Amygdala (tissue), 56 donors: ENCODE measurements at places on chromosomes 11 and 22.
A peak's percentile ranks its signal among the peaks of the same experiment; 100 is the strongest.

DNA sequence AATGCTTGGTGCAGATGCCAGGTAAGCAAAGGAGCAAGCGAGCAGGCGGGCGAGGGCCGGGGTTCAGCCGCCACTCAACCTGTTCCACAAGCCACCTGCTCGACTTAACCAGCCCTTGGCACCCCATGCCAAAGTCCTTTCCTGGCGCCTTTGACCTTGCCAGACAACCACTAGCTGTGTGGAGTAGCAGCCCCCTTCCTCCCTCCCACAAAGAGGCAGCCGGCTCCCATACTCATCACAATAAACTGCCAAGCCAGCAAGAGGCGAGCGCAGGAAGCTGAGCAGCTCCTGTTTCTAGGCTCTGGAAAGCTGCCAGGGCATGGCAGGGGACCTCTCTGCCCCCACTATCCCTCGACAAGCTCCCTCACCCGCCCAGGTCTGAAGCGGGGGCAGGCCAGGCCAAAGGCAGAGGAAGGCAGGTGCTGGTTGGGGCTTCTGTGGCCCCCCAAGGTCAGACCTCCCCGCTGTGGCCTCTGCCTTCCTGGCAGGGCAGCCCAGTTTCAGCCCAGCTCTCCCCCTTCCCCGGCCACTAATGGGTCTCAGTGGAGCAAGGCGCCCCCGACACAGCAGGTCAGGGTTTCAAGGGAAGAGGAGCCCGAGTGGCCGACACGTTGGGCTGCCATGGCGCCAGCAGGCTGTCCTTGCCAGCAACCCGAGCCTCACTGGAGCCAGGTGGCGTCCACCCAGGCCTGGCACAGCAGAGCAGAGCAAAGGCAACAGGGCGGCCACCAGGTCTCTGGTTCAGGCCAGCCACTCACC lies 15.3 kb downstream of the MACROD1 start:
- no peak for DNase-seq

GRCh38 chr11:10678101-10678500 lies 15.5 kb downstream of the IRAG1 start:
- no peak for DNase-seq

DNA sequence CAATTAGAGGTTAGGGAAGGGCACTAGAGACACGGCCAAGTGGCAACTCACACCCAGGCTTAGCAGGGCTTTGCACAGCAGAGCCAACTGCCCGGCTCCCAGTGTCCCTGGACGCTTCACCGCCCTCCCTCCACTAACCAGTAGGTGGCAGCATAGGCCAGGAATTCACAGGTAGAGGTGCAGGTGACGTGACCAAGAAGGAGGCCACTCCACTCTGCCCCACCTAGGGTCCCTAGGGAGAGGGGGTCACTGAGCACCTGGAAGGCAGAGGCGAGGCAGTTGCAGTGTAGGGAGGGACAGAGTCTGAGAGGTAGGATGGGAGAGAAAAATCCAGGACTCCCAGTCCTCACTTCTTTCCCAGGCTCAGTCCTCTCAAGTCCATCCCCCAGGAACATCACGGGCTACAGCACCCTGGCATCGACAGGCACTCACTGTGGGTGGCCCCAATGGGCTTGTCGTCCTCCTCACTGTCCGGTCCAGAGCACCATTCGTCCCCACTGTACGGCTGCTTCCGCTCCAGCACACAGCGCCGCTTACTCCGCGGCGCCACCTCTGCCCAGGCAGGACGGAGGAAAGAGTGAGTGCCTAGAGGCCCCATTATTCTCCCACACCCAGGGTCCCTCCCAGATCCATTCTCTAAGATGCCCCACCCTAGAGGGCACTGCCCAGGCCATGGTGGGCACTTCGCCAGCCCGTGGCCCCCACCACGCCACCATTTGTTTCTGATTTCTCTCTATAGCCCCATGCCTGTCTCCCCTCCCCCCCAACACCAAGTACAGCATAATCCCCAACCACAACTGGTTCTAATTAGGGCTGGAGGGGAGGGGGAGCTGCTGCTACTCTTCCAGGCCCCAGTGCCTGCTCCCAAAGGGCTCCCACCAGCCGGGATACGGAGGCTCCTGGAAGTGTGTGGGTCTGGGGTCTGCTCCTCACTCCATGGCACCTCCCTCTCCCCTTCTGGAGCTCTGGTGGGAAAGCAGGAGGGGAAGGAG lies 18.4 kb downstream of the BCL9L start:
- DNase-seq, result peak; percentile 53

- no peak for DNase-seq
Observed at GRCh38 chr11:121038648-121039409, 14.9 kb downstream of the TBCEL start.

GRCh38 chr22:40509401-40510134 lies 127.0 kb downstream of the MRTFA start:
- no peak for DNase-seq

GRCh38 chr11:27210531-27210930 lies 152.5 kb downstream of the CCDC34 start:
- DNase-seq, result no peak

- no peak for DNase-seq
Observed at GRCh38 chr22:33756508-33756949, 163.7 kb downstream of the LARGE1 start.

- DNase-seq, result no peak
Observed at GRCh38 chr11:57764566-57764965, 3.0 kb downstream of the CTNND1 start.

GRCh38 chr11:107183953-107184352 lies 165.7 kb upstream of the GUCY1A2 start:
- DNase-seq, result no peak

DNA sequence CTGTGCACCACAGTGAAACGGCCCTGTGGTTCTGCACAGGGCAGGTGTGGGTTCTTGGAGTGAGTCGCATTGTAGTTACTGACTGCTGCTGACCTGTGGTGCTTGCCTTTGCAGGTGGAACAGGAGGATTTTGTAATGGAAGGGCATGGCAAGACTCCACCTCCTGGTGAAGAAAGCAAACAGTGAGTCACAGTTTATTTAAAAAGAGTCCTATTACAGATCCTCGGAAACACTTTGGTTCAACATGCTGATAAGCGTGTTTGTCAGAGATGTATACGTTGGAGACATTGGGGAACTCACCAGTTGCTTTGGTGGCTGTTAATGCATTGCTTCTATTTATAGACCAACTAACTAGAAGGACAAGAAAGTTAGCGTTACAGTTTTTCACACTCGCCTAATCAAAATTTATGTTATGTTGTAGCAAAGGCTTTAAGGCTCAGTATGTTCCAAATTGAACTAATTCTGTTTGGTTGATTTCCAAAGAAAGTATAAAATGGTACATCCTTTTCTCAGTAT lies 21.7 kb upstream of the TNRC6B start:
- no peak for DNase-seq

GRCh38 chr22:50056214-50056972 lies 1.7 kb downstream of the TTLL8 start:
- no peak for DNase-seq

DNA sequence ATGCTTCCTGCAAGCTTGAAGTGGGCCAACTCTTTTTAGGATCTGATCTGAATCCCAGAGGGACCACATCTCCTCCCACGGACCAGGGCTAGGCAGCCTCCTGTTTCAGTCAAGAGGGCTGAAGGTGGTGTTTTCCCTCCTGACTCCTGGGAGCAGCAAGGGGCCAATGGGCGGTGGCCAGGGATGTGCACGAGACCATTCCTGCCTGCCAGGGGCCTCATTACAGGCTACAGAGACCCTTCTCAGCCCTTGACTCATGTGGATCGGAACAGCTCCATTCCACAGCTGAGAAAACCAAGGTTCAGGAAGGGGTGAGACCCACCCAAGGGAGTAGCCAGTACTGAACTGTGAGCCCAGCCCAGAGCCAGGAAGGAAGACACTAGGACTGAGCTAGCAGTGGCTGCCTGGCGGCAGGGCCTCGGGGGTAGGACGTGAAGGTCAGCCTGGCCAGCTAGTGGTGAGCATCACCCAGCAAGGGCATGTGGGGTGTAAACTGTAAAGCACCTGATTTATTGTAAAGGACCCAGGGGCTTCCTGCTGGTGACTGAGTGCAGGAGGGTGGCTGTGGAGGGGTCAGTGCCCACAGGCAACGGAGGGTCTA lies 3.4 kb upstream of the P2RY6 start:
- no peak for DNase-seq

- DNase-seq, result no peak
Observed at GRCh38 chr22:28925916-28926315, 42.5 kb downstream of the ZNRF3 start.

GRCh38 chr11:3225826-3226750 lies 6.1 kb downstream of the MRGPRE start:
- DNase-seq, result no peak

DNA sequence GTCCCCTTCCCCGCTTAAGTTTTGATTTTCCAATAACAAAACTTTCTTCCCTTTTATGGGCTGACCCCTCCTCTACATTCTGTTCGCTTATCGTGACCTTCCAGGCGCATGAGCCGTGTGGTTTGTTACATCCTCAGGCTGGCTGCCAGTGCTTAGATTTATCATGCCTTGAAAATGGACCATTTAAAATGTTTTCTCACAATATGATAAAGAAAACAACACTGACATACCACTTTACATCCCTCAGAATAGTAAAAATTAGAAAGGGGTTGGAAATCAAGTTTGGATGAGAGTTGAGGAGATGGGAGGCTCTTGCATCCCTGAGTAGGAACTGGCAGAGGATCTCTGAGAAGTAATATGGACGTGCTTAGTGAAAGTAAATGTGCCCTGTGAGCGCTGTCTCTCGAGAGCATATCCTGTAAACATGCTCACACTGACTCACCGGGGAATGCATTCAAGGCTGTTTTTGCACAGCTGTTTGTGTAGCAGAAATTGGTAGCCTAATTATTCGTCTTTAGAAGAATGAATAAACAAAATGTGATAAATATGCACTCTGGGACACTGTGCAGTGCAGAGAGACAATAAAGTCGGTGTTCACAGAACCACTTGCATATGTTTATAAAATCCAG lies 17.1 kb upstream of the TOLLIP start:
- DNase-seq, result no peak

- no peak for DNase-seq
Observed at GRCh38 chr11:90594658-90595057, 371.8 kb upstream of the CHORDC1 start.

GRCh38 chr22:30358541-30358940 lies 1.7 kb downstream of the CCDC157 start:
- DNase-seq, result no peak

DNA sequence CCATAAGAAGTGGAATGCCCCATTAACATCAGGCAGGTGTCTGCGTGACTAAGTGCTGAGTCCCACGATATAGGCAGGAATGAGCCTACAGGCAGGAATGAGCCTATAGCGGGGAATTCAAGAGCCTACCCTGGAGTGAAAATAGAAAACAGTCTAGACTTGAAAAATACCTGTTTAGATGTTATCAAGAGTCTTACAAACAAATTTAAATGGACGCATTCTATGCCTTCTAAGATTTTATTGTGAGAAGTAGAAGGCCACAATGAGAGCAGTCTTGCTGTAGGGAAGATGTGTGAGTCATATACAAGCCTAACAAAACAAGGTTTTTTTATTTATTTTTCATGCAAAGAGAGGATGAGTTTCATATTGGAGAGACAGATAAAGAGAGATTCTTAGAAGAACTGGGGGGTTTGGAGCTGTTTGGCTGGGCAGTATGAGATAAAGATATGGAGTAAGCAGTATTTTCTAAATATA lies 200.8 kb upstream of the ZC3H12C start:
- DNase-seq, result no peak

GRCh38 chr11:77993902-77994301 lies 566 bp downstream of the INTS4 start:
- no peak for DNase-seq

GRCh38 chr11:76459299-76459698 lies 14.5 kb downstream of the EMSY start:
- no peak for DNase-seq

DNA sequence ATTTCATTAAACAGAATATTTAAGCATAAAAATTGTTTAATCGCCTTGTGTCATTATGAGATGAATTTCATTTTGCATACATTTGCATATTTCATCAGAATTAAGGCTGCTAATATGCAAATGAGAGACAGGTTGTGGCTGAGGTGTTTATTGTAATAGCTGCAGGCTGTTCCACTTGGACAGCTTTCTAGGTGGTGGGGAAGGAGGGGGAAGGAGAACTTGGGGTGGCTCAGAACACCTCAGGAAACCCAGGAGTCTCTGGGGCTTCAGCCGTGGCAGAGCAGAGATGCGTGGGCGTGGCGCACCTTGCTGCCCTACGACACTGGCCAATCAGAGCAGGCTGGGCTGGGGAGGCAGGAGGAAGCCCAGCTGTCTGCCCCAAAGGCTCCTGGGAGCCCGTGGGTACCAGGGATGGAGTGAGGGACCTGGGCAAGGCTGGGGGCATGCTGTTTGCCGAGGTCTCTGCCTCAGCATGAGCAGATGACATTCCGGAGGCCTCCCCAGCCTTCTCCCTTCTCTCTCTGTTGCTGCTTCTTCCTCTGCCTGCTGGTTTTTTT lies 542.9 kb downstream of the MN1 start:
- no peak for DNase-seq

DNA sequence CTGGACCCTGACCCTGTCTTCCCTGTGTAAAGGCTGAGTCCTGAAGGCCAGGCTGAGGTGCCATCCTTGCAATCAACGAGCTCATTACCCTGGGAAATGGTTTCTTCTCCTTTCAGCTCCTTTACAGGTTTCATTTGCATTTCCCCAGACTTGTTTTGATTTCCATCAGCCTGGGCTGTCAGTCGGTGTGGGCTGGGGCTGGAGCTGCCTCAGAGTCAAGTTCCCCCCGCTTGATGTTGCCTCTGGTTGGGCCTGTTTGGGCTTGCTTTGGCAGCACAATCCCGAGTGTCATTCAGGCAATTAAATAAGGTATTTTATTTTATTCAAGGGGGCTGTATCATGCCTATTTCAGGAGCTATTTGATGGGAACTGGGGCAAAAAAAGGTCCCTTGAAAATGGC lies 424.9 kb downstream of the INSC start:
- DNase-seq, result no peak

- DNase-seq, result no peak
Observed at GRCh38 chr22:31097941-31098631, 9.3 kb downstream of the SELENOM start.

GRCh38 chr11:122754553-122755322 lies 83.6 kb upstream of the CRTAM start:
- DNase-seq, result no peak

GRCh38 chr11:45107029-45107428 lies 39.4 kb upstream of the PRDM11 start:
- DNase-seq, result no peak

DNA sequence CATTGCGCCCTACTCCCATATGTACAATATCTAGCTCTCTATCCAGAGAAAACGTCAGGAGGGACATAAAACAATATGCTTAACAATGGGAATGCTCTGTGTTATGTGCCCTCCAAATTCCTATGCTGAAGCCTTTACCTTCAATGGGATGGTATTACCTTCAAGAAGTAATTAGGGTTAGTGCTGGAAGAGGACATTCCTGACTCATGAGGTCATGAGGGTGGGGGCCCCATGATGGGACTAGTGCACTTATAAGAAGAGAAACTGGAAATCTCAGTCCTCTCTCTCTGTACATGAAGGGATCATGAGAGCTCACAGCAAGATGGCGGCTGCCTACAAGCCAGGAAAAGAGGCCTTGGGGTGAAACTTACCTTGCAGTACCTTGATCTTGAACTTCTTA lies 20.3 kb downstream of the MMP20 start:
- DNase-seq, result no peak
